ENCODE measurements at places on chromosomes 3 and 15. TPM values are rescaled to one million over a fixed set of nuclear protein-coding genes. Genes with fewer than 3 reads are reported as not detected.

ST8SIA2 gene
- 0.25 TPM for total RNA-seq

C3orf70 gene
- 1.1 TPM for total RNA-seq

CKMT1A gene
- total RNA-seq, result not detected

PRTG gene
- 0.45 TPM for total RNA-seq

LMCD1 gene
- 22.4 TPM for total RNA-seq

RETNLB gene
- total RNA-seq, result not detected

GP9 gene
- total RNA-seq, result not detected

TRIM69 gene
- 9.5 TPM for total RNA-seq

IP6K1 gene
- total RNA-seq, result 29.6 TPM

RLBP1 gene
- total RNA-seq, result not detected

GP5 gene
- total RNA-seq, result 0.49 TPM

ASB7 gene
- 13.8 TPM for total RNA-seq

MAGEL2 gene
- under 0.01 TPM for total RNA-seq

IQCF6 gene
- total RNA-seq, result not detected

GOLGA8G gene
- not detected for total RNA-seq

CACNA2D3 gene
- total RNA-seq, result not detected

TUSC7 gene
- not detected for total RNA-seq

LRRN1 gene
- 1.7 TPM for total RNA-seq

SCN11A gene
- total RNA-seq, result 0.25 TPM

CPA3 gene
- total RNA-seq, result 0.18 TPM

GOLGA8T gene
- total RNA-seq, result not detected
